ENCODE measurements at places on chromosomes 1 and 21.

DNA sequence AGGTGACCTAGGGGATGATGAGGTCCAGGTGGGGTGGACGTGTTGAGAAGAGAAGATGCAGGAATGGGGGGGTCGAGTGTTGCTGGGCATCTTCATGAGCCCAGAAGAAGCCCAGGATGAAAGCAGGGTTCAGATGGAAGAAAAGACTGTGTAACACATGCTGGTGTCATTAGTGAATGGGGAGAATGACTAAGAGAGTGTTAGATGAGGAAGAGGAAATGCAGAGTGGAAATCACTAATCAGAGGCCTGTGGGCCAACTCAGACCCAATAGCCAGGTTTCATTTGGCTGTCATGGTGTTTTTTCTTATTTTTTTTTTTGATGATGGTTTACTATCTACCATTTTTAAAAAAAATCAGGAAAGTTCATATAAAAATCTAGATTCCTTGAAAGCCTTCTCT lies 180.8 kb upstream of the CAMK1G start:
- DNase-seq: no peak

DNA sequence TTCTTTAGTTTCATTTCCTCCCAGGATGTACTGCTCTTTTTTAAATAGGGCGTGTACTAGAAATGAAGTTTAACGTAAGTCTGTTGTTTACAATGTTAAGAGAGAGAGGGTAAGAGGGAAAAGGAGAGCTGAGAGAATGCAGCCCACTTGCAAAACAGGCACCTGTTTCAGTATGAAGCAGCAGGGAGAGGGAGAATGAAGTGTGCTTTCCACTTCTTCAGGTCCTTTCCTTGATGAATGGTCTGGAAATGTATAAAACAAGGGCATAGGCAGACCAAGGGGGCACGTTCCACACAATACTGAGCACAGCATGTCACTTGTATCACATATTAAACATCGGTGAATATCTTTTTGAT lies 2.0 kb downstream of the KCNA3 start:
- peak; percentile 74 for DNase-seq

- no peak for DNase-seq
Measured at GRCh38 chr1:167861664-167862381, 52.1 kb downstream of the ADCY10 start.

- DNase-seq: no peak
Measured at GRCh38 chr1:242847390-242847993, 323.0 kb upstream of the PLD5 start.

DNA sequence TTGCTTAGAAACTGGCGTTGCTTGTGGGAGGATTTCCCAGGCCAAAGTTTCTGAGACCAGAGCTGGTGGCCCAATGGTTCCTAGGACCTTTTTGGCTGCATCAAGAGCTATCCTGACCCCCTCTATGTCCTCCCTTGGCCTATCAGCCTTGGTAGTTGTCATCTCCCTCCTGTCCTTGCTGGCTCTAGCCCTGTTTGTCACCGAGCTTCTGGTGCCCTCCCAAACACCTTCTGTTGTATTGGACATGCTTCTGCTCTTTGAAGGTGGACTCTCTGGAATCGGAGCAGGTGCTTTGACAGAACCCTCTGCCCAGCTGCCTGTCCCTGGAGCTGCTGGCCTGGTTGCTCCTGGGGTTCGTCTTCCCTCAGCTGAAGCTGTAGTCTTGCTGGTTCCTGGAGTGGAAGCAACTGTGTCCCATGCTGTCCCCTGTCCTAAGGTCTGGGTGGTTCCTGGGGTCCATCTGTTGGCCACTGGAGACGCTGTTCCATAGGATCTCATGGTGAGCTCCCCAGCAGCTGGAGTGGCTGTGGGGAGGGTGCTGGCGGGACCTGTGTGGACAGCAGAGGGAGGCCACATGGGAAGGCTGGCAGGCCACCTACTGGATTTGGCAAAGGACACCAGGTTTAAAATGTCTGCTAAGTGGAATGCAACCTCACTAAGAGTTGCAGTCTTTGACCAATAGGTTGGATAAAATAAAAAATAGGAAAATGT lies 9.4 kb downstream of the FCAMR start:
- DNase-seq: no peak

GRCh38 chr1:6897138-6897537 lies 111.9 kb downstream of the CAMTA1 start:
- no peak for DNase-seq

- no peak for DNase-seq
Measured at GRCh38 chr1:108591466-108591865, 31.6 kb downstream of the EEIG2 start.

DNA sequence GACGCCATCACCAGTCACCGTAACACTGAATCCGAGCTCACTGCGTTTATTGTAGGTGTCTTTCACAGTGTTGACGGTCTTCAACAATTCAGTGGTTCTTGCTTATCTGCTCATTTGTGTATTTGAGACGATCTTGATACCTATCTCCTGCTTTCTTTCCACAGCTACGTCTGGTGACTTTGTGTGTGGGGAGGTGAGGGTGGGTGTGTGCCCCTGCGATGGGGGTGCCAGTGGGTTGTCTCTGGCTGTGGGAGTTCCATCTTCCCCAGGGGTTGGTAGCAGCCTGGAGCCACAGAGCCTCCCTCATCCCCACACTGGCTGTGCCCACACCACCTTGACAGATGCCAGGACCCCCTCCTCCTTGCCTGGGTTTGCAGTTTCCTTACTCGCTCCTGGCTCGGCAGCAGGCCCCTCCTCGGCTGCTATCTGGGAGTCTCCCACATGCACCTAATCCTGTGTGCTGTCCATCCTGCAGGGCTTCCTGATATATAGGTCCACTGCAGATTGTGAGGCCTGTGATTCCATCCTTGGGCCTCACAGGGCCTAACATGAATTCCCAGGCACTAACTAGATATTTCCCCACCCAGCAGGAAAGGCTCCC lies 6.3 kb upstream of the PARP1 start:
- DNase-seq: no peak

- DNase-seq: no peak
Measured at GRCh38 chr1:20037877-20038276, 32.1 kb upstream of the PLA2G5 start.

- DNase-seq: no peak
Measured at GRCh38 chr1:212533148-212533517, 75.4 kb upstream of the ATF3 start.

DNA sequence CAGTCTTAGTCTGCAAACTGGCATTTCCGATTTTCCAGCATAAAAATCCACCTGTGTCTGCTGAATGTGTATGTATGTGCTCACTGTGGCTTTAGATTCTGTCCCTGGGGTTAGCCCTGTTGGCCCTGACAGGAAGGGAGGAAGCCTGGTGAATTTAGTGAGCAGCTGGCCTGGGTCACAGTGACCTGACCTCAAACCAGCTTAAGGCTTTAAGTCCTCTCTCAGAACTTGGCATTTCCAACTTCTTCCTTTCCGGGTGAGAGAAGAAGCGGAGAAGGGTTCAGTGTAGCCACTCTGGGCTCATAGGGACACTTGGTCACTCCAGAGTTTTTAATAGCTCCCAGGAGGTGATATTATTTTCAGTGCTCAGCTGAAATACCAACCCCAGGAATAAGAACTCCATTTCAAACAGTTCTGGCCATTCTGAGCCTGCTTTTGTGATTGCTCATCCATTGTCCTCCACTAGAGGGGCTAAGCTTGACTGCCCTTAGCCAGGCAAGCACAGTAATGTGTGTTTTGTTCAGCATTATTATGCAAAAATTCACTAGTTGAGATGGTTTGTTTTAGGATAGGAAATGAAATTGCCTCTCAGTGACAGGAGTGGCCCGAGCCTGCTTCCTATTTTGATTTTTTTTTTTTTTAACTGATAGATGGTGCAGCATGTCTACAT lies 2.5 kb upstream of the OLFML3 start:
- DNase-seq: no peak

DNA sequence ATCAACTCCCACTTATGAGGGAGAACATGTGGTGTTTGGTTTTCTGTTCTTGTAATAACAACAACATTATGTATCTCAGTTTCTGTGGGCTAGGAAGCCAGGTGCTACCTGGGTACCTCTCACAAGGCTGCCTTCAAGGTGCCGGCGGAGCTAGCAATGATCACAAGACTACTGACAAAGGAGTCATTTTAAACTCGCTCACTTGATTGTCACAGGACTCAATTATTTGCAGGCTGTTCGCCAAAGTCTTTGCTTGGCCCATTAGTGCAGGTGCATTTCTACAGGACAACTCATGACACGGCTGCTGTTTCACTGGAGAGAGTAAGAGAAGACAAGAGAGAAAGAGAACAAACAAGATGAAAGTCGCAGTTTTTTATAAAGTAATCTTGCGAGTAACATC lies 1237.4 kb upstream of the TMPRSS15 start:
- no peak for DNase-seq

DNA sequence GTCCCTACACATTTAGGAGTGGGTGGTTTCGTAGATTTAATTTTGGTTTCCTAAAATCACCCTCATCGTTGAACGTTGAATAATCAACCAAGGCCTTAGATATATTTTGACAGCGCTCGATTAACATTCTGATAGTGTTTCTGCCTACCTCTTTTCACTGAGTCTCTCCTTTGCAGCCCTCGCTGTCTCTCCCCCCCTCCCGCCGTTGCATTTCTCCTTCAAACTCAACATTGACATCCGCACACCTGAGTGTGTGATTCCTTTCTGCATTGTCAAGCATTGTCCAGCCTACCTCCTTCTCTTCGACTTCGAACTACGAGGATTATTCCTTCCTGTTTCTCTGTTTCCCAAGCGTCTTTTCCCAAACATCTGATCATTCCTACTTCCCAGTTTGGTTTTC lies 1.8 kb upstream of the ADAMTS1 start:
- DNase-seq: no peak

GRCh38 chr1:180046674-180047073 lies 92.1 kb downstream of the CEP350 start:
- DNase-seq: no peak

DNA sequence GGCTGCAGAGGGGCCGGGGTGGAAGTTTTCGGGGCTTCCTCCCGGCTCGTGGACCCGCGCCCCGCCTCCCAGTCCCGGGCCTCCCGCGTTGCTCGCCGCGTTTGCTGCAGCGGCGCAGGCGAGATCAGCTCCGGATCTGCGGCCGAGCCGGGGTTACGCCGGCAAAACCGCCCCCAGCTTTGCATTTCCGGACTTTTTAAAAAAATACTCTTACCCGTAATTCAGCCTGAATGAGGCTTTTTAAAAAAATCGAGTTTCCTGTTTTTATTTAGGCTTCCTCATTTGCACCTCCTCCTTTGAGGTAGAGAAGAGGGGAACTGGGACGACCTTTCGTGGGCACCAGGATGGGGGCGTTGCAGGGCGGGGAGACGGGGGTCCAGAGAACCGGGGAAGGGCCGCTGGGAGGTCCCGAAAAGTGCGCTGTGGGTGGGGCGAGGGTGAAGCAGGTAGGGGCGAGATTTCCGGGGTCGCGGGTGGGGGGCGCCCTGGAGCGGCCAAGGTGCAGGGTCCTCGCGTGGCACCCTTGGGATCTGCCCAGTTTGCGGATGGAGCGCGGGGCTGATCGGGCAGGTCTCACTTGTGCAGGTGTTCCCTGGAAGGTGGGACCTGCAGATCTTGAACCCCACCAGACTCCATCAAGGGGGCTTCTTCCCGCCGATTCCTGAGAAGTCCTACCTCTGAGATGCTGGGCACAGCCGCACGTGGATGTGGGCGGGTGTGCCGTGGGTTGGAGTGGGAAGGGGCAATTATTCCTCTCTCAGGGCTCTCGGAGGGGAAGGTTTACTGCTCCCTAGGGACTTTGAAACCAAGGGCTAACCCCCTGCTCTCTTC lies 1.1 kb downstream of the PIK3CD start:
- peak; percentile 73 for DNase-seq

DNA sequence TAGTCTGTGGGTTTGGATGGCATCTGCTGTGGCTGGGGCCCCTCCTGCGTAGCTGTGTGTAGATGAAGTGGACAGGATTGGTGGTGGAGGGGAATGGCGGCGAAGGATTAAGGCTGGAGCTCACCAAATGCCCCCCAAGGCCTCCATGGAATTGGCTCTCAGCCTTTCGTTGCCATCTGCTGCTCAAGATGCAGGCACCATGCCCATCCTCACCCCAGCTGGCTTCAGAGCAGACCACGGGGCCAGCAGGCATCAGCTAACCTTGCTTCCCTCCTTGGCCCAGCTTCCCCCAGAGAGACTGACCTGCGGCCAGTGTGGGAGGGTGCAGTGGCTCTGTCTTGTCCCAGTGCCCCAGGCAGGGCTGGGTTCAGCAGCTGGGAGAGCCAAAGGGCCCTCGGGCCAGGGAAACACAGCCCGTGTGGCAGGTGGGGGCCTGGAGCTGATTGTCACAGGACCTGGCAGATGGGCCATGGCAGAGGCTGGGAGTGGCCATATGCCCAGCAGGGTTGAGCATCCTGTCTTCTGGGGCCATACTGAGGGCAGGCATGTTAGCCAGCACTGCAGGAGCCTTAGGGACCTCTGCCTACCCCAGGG lies 66.8 kb upstream of the ACTL8 start:
- DNase-seq: no peak

GRCh38 chr1:63428815-63429214 lies 61.4 kb downstream of the ALG6 start:
- no peak for DNase-seq

GRCh38 chr1:111192658-111193519 lies 7.6 kb downstream of the DENND2D start:
- DNase-seq: peak; percentile 65

- no peak for DNase-seq
Measured at GRCh38 chr1:62613325-62613727, 16.0 kb downstream of the ANGPTL3 start.

DNA sequence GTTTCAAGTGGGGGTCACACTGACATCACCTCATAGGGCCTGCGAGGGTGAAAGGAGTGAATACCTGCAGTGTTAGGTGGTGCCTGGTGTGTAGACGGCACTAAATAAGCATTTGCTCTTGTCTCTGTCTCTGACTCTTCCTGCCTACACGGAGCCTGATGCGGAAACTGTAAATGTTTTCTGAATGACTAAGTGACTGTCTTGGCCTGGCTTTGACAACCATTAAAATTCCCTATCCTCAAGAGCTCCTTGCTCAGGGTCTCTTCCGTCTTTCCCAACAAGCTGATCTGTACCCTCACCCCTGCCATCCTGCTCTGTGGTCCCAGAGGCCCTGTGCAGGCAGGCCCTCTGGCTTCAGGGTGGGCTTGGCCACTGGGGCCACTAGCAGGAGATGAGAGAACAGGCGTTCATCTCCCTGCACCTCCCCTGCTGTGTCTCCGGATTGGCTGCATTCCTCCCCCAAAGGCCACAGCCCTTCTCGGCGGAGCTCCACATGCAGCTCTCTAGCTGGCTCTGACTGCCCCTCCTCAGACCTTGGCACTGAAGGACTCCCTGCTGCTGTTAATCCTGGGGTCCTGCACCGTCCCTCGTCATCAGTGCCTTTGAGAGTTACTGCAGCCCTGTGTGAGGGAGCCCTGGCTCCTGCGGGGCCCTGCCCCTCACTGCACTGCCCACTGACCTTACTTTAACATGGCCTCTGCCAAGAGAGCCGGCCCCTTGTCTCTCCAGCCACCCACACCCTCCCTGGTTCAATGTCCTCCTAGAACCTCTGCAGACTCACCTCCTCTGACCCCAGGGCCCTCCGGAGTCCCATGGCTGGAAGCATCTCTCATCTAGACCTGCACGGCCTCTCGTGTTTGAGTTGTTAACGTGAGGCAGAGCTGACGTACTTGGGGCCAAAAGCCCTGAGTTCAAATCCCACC lies 211.1 kb downstream of the MATN1 start:
- no peak for DNase-seq

DNA sequence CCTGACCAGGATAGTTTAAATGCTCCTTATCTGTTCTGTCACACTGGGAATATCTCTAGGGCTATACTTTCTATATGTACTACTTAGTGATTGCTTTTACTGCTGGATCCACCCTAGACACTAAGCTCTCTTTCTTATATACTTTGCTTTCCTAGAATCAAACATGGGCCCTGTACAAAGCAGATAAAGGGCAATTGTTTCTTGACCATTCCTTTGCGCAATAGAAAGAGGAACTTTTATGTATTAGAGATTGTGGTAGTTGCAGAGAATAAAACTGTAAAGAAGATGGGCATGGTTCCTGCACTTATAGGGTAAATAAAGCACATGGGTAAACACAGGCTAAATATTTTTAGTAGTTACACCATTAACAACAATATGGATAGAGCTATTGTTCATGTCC lies 58.8 kb downstream of the ATP6V1G3 start:
- DNase-seq: no peak
